ENCODE measurements at places on chromosomes 5 and 9. TPM values are rescaled to one million over a fixed set of nuclear protein-coding genes. Genes with fewer than 3 reads are reported as not detected.

DNA sequence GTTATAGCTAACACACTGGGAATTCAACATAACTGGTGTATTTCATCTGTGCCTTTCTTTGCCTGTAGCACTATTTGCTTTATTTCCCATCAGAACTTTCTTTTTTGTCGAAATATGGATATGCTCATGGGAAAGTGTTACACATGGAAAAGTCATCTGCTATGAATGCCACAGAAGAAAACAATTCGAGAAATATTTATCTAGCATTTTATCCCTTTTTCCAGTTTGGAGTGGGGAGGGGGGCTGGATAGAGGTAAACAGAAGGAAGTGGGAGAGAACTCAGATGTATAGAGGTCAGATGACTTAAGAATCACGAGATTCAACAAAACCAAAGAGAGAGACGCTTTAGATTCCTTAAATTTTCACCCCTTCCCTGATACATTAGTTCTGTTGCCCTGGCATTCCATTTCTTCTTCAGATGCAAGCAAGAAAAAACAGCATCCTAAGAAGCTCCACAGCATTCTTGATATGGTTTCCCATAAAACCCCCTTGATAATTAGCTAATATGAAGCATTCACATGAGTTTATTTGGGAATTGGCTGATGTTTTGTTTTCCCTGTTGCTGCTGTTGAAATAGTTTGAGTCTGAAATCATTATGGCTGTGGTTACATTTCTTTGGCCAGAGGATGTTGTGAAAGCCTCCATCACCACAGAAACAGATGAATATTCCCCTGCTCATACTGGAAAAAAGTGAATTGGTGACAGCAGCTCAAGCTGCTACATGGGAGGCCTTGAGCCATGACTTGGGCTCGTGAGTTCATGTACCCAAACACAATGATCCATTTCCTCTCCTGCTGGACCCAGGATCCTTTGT lies 335.8 kb upstream of the DAB2 start:
- no peaks in the 10 kb centered on the region for H3K4me1 ChIP-seq
- no peak overlapping the region for H3K27ac ChIP-seq
- H3K27me3 ChIP-seq: no peaks in the 10 kb centered on the region
- H3K4me3 ChIP-seq: no peak overlapping the region
- no peaks in the 10 kb centered on the region for H3K36me3 ChIP-seq
- DNase-seq: no peak

DNA sequence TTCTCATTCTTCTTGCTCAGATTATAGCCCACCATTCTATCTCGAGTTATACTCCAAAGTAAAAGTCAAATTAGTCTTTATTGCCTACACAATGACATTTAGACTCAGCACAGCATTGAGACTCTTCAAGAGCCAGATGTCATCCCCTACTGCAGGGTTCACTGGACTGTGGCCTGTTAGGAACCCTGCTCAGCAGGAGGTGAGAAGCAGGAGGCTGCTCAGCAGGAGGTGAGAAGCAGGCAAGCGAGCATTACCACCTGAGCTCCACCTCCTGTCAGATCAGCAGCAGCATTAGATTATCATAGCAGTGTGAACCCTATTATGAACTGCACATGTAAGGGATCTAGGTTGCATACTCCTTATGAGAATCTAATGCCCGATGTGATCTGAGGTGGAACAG lies 12.7 kb upstream of the LIFR start:
- H3K27me3 ChIP-seq: no peaks in the 10 kb centered on the region
- H3K4me3 ChIP-seq: no peak overlapping the region
- no peak for DNase-seq
- no peaks in the 10 kb centered on the region for H3K4me1 ChIP-seq

GRCh38 chr5:88681211-88681803 lies 201.7 kb downstream of the MEF2C start:
- no peak overlapping the region for H3K4me3 ChIP-seq
- peaks cover 33% of the 10 kb centered on the region for H3K4me1 ChIP-seq

GRCh38 chr9:12318732-12319685 lies 374.2 kb upstream of the TYRP1 start:
- H3K27me3 ChIP-seq: no peaks in the 10 kb centered on the region
- H3K4me3 ChIP-seq: no peak overlapping the region
- no peak overlapping the region for H3K27ac ChIP-seq
- DNase-seq: no peak

DNA sequence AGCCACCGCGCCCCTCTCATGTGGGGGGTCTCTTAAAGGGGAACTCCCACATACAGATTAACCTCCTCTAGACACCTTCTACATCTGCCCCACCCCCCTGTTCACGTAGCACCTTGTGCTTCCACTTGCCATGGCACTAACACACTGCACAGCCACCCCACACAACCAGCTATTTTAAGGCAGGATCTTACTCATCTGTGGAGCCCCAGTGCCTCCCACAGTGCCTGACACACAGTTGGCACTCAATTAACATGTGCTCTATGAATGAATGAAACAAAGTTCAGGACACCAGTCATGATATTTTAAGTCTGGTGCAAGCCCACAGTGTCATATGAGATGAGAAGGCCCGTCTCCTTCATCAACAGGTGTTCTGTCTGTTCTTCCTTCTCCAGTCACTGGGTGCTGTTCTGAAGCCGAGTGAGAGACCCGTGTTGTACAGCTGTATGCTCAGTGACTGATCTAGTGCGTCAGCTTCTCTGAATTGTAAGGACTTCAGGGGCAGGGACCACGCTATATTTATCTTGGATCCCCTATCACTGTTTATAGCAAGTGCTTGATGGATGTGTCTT lies 149.1 kb downstream of the TLE1 start:
- H3K27ac ChIP-seq: no peak overlapping the region
- H3K4me1 ChIP-seq: no peaks in the 10 kb centered on the region
- no peak overlapping the region for H3K4me3 ChIP-seq
- no peaks in the 10 kb centered on the region for H3K27me3 ChIP-seq

DNA sequence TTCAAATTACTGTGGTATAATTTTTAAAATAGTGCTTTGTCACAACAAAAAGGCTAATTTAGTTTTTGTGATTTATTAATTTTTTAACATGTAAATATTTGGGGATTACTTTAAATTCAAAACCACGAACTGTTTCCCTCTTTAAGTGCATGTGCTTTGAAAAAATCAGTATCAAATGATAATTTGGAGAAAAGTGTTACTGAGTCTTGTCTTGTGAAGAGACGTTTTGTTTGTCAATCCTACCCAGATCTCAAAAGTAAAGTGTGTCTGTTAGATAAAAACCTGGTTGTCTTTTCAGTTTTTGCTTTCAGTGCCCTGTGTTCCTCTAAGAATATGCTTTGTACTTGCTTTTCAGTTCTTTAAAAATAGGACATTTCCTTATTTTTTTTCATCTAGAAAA lies 7.7 kb downstream of the ZSWIM6 start:
- H3K36me3 ChIP-seq: no peaks in the 10 kb centered on the region
- H3K27ac ChIP-seq: no peak overlapping the region
- H3K27me3 ChIP-seq: no peaks in the 10 kb centered on the region
- no peak for DNase-seq
- H3K4me1 ChIP-seq: no peaks in the 10 kb centered on the region

GRCh38 chr9:17322882-17323864 lies 188.3 kb downstream of the CNTLN start:
- H3K4me3 ChIP-seq: no peak overlapping the region
- H3K4me1 ChIP-seq: no peaks in the 10 kb centered on the region
- no peak overlapping the region for H3K27ac ChIP-seq

GRCh38 chr5:66440202-66440680 lies 156.0 kb upstream of the MAST4 start:
- H3K36me3 ChIP-seq: no peaks in the 10 kb centered on the region
- no peak for DNase-seq
- no peaks in the 10 kb centered on the region for H3K4me1 ChIP-seq
- H3K4me3 ChIP-seq: no peak overlapping the region
- no peak overlapping the region for H3K27ac ChIP-seq

GRCh38 chr5:123120197-123120596 lies 31.2 kb downstream of the PRDM6 start:
- H3K4me3 ChIP-seq: no peak overlapping the region
- DNase-seq: no peak
- no peaks in the 10 kb centered on the region for H3K4me1 ChIP-seq
- no peaks in the 10 kb centered on the region for H3K27me3 ChIP-seq

- DNase-seq: no peak
- peaks cover 8% of the 10 kb centered on the region for H3K4me1 ChIP-seq
- H3K27me3 ChIP-seq: no peaks in the 10 kb centered on the region
- H3K27ac ChIP-seq: no peak overlapping the region
- H3K4me3 ChIP-seq: no peak overlapping the region
- H3K36me3 ChIP-seq: no peaks in the 10 kb centered on the region
Measured at GRCh38 chr5:17326600-17327037, 109.2 kb downstream of the BASP1 start.

Gene CTSV
- total RNA-seq: 6.5 TPM
